ENCODE measurements at places on chromosomes 7 and 10.

- DNase-seq: no peak
These were observed 154.5 kb downstream of the OAT start for GRCh38 chr10:124264271-124264670.

GRCh38 chr7:143882604-143883078, 19.3 kb downstream of the TCAF1 start:
- DNase-seq: no peak

- no peak for DNase-seq
These were observed 26.8 kb upstream of the ZNF746 start for GRCh38 chr7:149524394-149524793.

DNA sequence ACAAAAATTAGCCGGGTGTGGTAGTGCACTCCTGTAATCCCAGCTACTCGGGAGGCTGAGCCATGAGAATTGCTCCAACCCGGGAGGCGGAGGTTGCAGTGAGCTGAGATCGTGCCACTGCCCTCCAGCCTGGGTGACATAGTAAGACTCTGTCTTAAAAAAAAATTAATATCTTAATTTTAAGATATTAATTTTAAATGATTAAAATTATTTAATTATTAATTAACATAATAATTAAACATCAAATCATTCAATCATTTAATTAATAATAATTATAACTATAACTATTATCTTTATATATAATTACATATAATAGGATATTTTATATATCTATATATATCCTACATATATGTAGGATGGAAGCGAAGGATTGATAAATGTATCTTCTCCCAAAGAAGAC, 1.8 kb upstream of the HK1 start:
- DNase-seq: no peak

DNA sequence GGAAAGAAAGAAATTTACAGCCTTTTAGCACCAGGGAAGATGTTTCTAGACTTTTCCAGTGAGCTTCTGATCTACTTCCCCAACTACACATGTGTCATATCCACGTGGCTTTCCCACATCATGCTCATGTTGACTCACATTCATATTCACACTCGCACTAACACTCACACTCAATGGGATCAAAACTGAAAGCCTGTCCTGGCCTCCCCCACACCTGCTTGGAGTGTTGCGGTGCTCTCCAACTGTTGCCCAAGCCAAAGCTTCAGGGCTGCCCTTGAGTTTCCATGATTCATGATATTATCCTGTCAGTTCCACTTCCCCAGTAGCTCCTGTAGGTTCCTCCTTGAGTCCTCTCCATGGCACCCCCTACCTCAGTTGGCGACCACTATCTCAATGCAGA, 444.4 kb downstream of the GATA3 start:
- no peak for DNase-seq

GRCh38 chr7:134737566-134738345, 41.7 kb upstream of the CALD1 start:
- DNase-seq: no peak

GRCh38 chr10:30898964-30899363, 132.7 kb downstream of the ZNF438 start:
- DNase-seq: no peak

DNA sequence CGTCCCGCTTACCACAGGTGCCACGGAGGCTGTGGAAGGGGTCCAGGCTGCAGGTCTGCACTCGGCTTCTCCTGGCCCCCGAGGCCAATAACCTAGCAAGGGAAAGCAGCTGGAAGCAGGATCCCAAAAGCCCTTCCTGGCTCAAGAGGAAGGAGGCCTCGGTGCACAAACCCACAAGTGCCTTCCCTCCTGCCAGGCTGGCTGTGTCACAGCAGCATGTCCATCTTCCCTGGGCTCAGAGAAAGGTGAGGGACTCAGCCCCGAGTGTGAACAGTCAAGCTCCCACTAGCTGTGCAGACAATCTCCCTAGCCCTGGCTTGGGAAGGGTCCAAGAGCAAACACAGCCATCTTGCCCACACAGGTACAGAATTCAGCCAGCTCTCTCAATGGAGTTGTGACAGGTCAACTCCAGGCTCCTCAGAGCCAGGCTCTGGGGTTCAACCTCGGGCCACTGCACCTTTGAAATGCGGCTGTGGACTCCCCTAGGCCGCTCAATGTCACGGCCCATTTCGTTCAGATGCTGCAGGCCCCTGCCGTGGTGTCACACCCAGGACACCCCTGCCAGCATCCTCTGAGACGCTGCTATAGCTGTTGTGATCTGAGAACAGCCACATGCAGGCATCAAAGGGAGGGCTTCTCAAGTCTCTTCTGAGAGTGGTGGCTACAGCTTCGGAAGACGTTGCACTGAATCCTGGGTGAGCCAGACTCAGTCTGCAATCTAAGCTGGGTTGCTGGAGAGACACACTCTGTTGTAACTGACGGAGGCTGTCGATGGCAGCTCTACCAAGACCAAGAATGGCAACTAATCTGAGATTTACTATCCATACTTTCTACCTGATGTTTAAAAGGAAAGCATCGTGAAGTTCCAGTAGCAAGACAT, 137.9 kb downstream of the DIP2C start:
- DNase-seq: no peak

DNA sequence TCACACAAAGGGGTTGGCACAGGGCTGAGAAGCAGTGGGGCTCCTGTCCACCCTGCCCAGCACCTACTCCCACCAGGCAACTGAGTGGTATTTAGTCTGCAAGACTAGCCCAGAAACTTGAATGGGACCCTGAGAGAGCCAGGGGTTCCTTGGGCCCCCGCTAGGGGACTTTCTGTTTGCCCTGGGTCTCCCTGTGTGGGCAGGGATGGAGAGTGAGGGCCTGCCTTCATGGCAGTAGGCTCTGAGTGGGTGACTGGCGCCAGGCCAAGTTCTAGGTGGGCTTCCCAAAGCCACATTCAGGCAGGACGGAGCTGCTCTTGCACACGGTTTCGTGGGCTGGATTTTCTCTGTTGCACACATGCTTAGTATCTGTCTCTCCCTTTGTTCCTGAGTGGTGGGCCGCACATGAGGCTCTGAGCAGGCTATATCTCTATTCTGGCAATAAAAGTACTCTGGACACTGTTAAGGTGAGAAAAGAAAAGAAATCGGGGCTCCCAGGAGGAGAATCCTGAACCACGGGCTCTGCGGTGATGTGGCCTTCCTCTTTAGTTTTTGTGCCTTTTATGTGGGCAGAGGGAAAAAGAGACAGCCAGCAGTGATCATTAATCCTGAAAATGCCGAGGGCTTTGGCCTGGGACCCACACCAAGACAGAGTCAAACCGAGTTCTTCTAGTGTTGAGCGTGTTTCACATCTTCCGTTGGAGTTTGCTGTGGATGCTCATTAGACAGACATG, 26.9 kb downstream of the IL2RA start:
- no peak for DNase-seq

DNA sequence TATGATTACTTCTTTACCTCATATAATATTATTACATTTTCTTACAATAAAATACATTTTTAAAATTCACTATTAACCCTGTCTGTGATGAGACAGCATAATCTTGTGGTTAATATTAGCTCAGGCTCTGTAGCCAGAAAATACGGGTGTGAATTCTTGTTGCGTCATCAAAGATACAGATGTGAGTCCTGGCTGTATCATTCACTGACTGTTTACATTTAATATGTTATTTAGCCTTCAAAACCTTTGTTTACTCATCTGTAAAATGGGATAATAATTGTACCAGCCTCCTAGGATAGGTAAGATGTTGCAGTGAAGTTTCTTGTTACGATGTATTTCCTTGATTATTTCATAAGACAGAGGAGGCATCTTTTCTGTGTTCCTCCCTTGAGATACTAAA, 184.7 kb upstream of the PRPS1L1 start:
- DNase-seq: no peak

DNA sequence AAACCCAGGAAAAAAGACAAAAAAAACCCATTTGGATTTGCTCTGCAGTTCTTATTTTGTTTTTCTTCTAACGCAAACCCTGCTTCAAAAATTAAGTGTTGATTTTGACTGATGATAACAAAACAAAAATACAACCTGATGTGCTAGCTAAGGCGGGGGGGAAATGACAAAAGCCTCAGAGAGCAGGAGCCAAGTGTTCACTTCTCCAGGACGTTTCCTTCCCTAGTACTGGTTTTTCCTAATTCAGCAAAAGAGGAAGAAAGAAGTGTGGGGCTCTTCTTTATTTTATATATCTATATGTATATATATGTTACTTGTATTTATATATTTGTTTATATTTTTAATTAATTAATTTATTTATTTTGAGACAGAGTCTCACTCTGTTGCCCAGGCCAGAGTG, 28.0 kb downstream of the SNX10 start:
- no peak for DNase-seq

DNA sequence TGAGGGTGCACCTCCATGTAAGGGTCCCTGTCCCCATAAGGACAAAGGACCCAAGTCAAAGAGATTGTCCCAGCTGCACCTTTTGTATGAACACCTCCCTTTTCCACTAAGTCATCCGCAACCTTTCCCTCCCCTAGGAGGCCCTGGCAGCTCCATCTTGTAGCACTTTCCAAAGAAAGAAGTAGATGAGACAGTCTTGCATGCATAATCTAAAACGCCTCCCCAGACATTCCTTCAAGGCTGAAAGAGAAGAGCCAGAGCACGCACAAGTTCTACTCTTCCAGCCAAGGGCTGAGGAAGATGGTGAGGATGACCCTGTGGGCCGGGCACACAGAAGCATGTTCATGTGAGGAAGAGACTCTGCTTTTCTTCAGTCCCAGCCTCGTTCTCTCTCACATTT, 194.4 kb downstream of the TNS3 start:
- DNase-seq: no peak

GRCh38 chr7:25496476-25497368, 268.4 kb upstream of the NPVF start:
- DNase-seq: no peak

DNA sequence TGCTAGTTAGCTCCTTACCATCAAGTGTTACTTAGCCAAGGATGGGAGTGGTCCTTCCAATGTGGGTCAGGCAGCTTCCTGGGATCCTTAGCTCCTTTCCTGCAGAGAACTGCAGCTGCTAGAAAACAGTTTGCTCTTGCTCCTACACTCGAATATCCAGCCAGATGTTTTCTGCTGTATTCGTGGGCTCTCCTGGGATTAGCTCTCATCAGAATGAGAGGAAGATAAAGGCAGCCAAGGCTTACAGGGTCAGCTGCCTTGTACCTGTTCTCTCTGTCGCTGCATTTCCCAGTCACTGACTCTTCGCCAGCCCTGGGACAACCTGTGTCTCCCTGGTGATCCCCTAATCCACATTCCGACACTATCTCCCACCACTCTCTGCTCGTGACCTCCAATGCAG, 29.0 kb downstream of the NEUROD6 start:
- DNase-seq: no peak

DNA sequence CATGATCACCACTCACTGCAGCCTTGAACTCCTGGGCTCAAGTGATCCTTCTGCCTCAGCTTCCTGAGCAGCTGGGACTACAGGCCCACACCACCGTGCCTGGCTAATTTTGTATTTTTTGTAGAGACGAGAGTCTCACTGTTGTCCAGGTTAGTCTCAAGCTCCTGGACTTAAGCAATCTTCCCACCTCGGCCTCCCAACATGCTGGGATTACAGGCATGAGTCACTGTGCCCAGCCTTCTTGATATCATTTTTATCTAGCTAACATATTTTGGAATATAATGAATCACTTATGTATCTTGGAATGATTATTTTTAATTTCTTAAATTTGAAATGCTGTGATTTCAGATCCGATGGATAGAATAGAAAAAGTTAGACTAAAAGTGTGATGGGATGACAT, 18.4 kb downstream of the ARL4A start:
- DNase-seq: no peak

DNA sequence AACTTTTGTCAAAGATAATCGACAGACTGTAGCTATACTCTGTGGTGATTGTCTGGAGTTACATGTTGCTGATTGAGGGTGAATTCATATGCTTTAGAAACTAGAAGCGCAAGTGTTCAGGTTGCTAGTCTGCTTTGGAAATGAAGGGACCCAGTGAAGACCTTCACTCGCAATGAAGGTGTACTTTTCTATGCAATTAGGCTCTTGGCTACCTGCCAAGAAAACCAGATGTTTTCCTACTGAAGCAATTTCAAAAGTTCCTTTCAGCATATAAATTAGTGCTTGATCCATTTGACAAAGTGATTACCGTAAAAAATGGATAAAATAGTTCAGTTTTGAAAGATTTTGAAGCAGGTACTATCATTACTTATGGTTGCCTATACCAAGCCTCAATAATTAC, 10.0 kb upstream of the STK31 start:
- no peak for DNase-seq

DNA sequence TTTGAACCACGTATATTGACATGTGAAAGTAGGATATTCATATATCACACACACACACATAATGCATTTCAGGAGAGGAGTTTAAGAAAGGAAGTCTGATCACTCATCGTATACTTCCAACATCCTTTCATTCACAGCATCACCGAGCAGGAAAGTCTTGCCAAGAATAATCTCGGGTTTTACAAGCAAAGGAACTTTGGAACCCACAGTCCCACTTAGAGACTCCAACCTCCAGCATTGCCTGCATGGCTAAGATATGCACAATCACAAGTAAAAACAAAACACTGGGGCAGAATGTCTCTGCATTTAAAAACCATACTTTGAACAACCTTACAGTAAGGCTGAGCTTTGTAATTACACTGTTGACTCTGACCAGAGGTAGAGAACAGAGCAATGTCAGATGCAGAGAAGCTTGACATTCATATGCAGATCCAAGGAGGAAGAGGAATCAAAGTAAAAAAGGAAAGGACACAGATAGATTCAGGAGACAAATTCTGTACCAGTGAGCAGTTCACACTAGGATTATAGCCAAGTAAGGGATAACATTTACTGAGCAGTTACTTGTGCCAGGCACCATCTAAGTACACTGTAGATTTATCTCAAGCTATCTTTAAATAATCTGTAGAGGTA, 14.8 kb downstream of the THSD7A start:
- no peak for DNase-seq

DNA sequence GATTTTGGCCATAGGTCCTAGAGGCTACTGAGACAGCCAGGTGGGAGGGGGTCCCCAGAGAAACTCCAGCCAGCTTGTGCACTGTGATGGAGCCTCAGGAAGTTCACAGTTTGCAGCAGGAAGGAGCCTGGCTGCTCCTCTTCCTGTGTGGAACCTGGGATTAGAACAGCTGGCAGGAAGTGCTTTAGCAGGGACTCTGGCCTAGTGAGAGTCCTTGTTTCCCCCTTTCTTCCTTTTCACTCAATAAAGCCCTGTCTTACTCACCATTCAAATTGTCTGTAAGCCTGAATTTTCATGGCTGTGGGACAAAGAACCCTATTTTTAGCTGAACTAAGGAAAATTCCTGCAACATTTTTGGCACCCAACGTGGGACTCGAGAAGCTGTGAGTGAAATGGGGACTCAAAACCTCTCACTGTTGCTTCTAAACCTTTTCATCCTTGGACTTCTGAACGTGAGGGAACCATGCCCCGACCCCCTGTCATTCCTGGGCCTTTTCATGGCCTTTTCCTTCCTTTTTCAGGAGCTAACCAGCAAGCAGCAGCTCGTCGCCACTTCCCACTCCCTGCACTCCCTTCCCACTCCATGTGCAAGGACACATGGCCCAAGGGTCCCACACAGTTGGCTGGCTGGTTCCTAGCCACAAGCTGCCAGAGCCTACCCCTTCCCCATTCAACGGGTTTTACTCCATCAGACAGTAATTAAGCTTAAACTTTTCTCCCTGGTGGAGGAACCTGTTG, 32.8 kb upstream of the SORCS3 start:
- no peak for DNase-seq

GRCh38 chr10:6610647-6611046, 30.6 kb upstream of the PRKCQ start:
- no peak for DNase-seq

- no peak for DNase-seq
These were observed 43.4 kb downstream of the ZNF503 start for GRCh38 chr10:75358132-75358531.

- no peak for DNase-seq
These were observed 25.1 kb downstream of the CPEB3 start for GRCh38 chr10:92265687-92266258.

Data from stimulated activated CD4-positive, alpha-beta T cell treated with anti-CD3 and anti-CD28 coated beads, TNF-alpha, amount 100 ng/mL, for 1 hour (primary cell).